ENCODE measurements at places on chromosomes 13 and 19.

DNA sequence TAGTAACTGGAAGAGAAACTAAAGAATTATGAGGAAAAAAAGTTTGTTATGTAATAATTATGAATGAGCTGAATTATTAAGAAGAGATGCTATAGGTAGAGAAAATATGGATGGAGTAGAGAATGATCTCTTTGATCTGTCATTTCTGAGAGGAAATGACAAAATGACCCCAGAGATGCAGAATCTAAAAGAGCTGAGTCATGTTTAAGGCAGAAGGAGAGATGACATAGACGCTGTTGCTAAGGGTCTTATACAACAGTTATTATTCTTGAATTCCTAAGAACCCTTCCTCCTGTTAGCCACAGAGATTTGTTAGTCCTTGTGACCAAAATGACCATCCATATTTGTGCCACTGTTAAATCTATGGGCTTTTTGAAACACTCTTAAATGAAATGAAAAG, 58.3 kb upstream of the FREM2 start:
- no peak for DNase-seq

GRCh38 chr13:40777166-40777808, 6.3 kb upstream of the MRPS31 start:
- peak; percentile 8 for DNase-seq

GRCh38 chr13:28429685-28430290, 65.1 kb downstream of the FLT1 start:
- no peak for DNase-seq

GRCh38 chr13:77316430-77316829, 10.5 kb downstream of the MYCBP2 start:
- DNase-seq, result no peak

DNA sequence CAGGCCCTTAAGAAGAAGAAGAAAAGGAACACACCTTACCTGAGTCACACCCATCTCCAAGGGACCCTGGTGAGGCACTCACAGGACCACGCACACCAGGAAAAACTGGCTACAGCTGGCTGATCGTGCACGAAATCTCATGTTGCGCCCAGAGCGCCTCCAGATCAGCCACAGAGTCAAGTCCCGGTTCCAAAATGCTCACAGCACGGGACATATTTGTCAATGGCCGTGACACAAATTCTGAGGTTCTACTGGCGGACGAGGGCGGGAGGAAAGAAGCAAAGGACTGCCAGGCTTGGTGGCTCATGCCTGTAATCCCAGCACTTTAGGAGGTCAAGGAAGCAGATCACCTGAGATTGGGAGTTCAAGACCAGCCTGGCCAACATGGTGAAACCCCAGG, 21.5 kb downstream of the SH3GL1 start:
- no peak for DNase-seq

DNA sequence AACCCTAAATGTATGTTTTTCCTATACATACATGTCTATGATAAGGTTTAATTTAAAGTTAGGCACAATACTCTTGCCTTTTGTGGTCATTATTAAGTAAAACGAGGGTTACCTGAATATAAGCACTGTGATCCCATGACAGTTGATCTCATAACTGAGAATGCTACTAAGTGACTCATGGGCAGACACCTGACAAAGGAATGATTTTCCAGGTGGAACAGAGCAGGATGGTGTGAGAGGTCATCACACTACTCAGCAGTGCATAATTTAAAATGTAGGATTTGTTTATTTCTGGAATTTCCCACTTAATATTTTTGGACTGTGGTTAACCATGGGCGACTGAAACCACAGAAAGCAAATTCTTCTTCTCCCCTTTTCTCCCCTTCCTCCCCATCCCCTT, 178.9 kb downstream of the UGGT2 start:
- no peak for DNase-seq

All from NCI-H510A (cell line).